Colonic mucosa (tissue), 4 donors: ENCODE measurements at places on chromosomes 2 and 18. TPM values are rescaled to one million over a fixed set of nuclear protein-coding genes. Genes with fewer than 3 reads are reported as not detected.

The ATOH8 gene
- total RNA-seq: 2.5 TPM

The CD28 gene
- total RNA-seq: 1.5 TPM

The GGCX gene
- total RNA-seq: 49.9 TPM

The LRATD1 gene
- total RNA-seq: 200 TPM

The EMX1 gene
- total RNA-seq: 2.0 TPM

The SPP2 gene
- total RNA-seq: not detected

The DAW1 gene
- not detected for total RNA-seq

The ACTG2 gene
- total RNA-seq: 25.4 TPM

The GRHL1 gene
- 1.6 TPM for total RNA-seq

The EVX2 gene
- not detected for total RNA-seq

The SLC16A14 gene
- total RNA-seq: 5.3 TPM

The IL18RAP gene
- 0.69 TPM for total RNA-seq

The CCL20 gene
- total RNA-seq: 11.5 TPM

The SERPINB2 gene
- 0.29 TPM for total RNA-seq

The ARHGAP25 gene
- total RNA-seq: 3.7 TPM

GRCh38 chr2:146916914-146917313, 927.9 kb upstream of the ACVR2A start:
- peaks cover 5% of the 10 kb centered on the region for H3K4me1 ChIP-seq
- H3K36me3 ChIP-seq: no peaks in the 10 kb centered on the region
- no peak overlapping the region for H3K4me3 ChIP-seq
- H3K27me3 ChIP-seq: no peaks in the 10 kb centered on the region

DNA sequence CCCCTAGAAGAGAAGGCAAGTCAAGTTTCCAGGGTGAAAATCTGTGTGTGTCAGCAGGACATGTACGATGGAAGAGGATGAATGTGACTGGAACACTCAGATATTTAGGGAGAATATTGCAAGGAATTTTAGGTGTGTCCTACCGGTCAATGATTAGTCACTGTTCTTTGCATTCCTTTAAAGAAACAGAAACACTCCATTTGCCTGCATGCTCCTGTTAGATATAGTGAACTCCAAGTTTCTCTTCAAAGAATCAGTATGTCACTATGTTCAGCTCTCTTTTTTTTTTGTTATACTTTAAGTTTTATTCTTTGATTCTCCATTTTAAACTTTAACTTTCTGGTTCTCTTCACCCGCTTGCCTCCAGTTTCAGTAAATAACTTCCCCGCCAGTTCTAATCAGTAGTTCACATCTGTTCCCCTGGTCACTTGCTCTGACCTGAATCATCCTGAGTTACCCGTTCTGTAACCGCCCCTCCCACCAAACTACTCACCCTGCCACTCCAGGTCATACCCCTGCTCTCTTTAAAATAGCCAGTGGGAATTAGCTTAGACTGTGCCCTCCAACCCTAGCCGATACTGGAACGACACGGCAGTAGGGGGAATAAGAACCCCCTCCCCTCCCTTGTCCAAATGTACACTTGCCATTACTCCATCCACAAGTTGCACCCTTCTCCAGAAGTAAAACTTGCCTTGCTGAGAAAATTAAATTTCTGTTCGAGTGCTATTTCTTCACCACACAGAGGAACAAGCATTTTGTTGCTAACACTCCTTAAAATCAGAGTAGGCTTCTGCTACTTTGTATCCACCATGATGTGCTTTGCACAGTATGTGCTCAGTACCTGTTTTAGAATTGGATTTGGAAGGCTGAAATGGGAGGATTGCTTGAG, 268.4 kb downstream of the METTL4 start:
- no peaks in the 10 kb centered on the region for H3K4me1 ChIP-seq
- H3K4me3 ChIP-seq: no peak overlapping the region
- H3K27me3 ChIP-seq: no peaks in the 10 kb centered on the region
- H3K36me3 ChIP-seq: no peaks in the 10 kb centered on the region
- no peak overlapping the region for H3K27ac ChIP-seq
- no peak for DNase-seq

DNA sequence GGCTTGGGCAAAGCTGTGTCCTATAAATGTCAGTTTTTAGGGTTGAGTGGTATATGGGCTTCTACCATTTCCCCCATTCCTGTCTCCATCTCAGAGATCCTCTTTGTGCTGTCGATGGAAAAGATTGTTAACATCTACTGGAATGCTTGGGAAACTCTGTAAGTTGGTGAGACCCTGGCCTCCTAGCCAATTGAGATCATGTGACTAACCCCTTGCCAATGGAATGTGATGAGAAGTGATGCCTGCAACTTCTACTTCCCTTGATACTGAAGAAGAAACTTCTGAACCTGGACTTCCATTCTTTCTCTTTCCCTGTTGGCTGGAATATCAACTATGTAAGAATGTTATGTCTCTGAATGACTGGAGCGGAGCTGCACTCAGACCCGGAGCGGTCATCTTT, 14.5 kb downstream of the SLC39A10 start:
- H3K36me3 ChIP-seq: no peaks in the 10 kb centered on the region
- H3K27me3 ChIP-seq: no peaks in the 10 kb centered on the region
- no peak overlapping the region for H3K4me3 ChIP-seq
- H3K27ac ChIP-seq: no peak overlapping the region
- no peak for DNase-seq

DNA sequence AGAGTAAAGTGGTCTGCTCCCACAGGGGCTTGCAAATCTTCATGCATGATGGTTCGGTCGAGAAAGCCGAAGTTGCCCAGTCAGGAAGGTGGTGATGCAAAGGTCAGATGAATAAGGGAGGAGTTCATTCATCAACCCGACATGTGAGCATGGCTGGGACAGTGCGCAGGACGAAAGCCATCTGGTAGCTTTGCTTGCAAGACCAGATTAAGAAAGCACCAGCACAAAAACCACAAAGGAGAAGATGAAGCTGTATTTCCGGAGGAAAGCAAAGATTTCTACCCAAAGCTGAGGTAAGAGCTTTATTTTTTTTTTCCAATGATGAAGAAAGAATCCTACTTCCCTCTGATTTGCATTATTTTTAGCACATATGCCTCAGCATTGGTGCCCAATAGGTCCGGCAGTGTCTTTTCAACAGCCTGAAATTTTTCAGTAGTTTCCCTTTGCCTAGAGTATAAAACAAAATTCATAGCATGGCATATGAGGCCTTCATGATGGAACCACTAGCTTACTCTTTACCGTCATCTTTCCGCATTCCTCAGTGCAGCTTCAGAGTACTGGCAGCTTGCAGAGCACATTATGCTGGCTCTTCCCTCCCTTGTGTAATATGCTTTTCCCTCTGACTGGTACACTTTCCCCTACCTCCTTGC, 112.0 kb upstream of the THOC1 start:
- no peaks in the 10 kb centered on the region for H3K4me1 ChIP-seq
- H3K36me3 ChIP-seq: no peaks in the 10 kb centered on the region
- H3K27me3 ChIP-seq: no peaks in the 10 kb centered on the region
- no peak for DNase-seq

DNA sequence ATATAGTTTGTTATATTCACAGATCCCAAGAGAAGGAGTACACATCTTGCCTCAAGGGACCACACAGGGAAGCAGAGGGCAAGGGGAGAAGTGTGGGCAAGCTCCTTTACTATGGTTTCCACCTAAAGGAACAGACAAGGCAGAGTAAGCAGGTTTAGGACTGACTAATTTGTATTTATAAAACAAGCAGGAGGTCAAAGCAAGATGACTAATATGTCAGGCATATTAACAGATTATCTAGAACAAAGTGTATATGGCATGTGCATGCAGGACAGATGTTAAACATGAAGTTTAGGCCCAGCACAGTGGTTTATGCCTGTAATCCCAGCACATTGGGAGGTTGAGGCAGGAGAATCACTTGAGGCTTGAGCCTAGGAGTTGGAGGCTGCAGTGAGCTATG, 3.7 kb upstream of the LRP2 start:
- no peak for DNase-seq
- no peak overlapping the region for H3K27ac ChIP-seq
- no peaks in the 10 kb centered on the region for H3K36me3 ChIP-seq
- H3K4me3 ChIP-seq: no peak overlapping the region

- H3K27ac ChIP-seq: peak overlapping the region; percentile 60
- peak overlapping the region; percentile 56 for H3K4me3 ChIP-seq
- no peaks in the 10 kb centered on the region for H3K4me1 ChIP-seq
- peak; percentile 33 for DNase-seq
These were observed 1.2 kb downstream of the STON1 start for GRCh38 chr2:48531141-48531648.

DNA sequence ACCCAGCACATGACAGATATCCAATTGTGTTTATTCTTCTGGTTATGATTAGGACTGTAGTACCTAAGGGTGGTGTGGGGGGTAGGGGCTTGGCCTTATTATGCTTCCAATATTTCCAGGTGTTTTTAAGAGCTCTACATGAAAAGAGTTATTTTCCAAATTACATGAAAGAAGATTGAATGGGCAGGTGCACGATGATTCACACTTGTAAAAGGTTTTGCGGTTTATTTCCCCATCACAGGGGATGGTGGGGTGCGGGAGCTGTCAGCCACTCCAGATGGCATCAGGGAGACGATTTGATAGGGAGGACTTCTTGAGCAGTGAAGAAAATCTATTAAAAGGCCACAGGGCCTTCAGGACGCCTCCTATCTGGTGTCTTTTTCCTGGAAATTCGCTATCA, 15.1 kb upstream of the CCBE1 start:
- no peaks in the 10 kb centered on the region for H3K36me3 ChIP-seq
- H3K4me3 ChIP-seq: no peak overlapping the region
- H3K27me3 ChIP-seq: no peaks in the 10 kb centered on the region

- no peaks in the 10 kb centered on the region for H3K4me1 ChIP-seq
- H3K27ac ChIP-seq: no peak overlapping the region
- no peaks in the 10 kb centered on the region for H3K27me3 ChIP-seq
- DNase-seq: no peak
These were observed 6.9 kb upstream of the ADRA2B start for GRCh38 chr2:96123290-96123689.

DNA sequence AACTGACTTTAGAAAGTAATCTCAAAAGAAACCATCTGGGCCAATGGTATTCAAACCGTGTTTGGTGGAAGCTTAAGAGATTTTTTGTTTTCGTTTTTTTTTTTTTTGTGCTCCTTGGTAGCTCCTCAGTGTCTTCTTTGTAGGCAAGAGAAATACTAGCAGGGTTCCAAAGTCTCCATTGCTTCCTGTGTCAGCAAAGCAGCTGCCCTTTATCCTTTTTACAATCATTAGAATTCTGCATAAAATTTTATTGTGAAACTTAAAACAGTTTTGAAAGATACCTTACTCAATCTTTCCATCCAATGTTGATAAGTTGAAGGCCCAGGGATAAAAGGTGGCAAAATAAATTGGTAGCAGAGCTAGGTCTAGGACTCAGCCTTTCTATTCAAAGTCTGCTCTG, 479 bp downstream of the IL1F10 start:
- H3K27ac ChIP-seq: no peak overlapping the region
- no peaks in the 10 kb centered on the region for H3K4me1 ChIP-seq
- H3K27me3 ChIP-seq: no peaks in the 10 kb centered on the region
- H3K36me3 ChIP-seq: no peaks in the 10 kb centered on the region

GRCh38 chr2:88190808-88191721, 20.9 kb downstream of the THNSL2 start:
- H3K36me3 ChIP-seq: no peaks in the 10 kb centered on the region
- peak; percentile 31 for DNase-seq
- no peaks in the 10 kb centered on the region for H3K27me3 ChIP-seq
- H3K4me1 ChIP-seq: no peaks in the 10 kb centered on the region

DNA sequence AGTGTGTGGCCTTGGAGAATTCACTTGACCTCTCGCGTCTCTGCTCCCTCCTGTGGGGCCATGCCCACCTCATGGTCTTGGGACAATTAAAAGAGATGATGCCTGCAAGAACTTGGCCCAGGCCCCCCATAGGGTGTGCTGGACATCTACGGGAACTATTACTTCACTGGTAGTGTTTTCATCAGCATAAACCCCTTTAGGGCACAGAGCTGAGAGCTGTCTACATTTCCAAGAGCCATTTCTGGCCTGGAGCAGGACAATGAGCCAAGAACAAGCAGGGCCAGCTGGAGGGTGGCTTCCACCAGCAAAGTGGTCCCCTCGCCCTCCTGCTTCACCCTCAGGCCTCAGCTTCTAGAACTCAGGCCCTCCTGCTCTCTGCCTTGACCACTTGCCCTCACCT, 232.3 kb downstream of the ZBTB7C start:
- no peak for DNase-seq
- H3K4me1 ChIP-seq: no peaks in the 10 kb centered on the region
- no peak overlapping the region for H3K27ac ChIP-seq
- H3K36me3 ChIP-seq: no peaks in the 10 kb centered on the region
- no peak overlapping the region for H3K4me3 ChIP-seq

DNA sequence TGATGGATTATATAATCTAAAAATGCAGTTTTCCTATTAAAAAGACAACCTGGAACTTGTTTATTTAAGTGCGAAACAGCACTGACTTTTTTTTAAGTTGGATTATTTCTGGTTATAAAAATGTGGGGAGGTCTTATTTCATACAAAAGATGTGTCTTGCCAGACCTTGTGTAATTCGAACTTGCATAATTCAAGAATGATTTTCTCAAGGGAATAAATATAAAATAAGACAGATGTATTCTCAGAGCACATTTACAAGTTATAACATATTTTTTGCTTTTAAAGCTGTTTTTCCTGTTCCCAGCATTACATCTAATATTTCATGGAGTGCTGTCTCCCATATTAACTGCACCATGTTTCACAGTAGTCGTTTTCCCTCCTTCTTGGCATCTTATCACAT, 263.1 kb downstream of the CDH20 start:
- H3K4me3 ChIP-seq: no peak overlapping the region
- H3K36me3 ChIP-seq: no peaks in the 10 kb centered on the region
- H3K4me1 ChIP-seq: no peaks in the 10 kb centered on the region
- no peaks in the 10 kb centered on the region for H3K27me3 ChIP-seq

DNA sequence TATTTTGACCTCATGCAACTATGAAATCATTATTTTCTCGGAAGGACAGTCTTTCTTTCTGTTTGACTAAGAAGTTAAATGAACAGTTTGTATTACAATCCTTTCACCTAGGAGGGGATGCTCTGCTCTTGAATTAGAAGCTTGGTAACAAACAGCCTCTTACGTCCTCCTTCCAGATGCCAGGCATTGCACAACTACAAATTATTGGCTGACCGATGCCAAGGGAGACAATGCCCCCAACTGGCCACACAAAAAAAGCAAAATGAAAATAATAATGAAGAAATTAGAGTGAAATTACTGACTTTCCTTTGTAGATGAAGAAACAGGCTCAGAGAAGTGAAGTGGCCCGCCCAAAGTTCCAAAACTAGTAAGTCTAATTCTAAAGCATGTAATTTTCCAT, 177.9 kb downstream of the CYRIA start:
- no peak for DNase-seq
- H3K4me3 ChIP-seq: no peak overlapping the region
- H3K36me3 ChIP-seq: no peaks in the 10 kb centered on the region

GRCh38 chr2:72028996-72029395, 118.7 kb downstream of the CYP26B1 start:
- H3K4me3 ChIP-seq: no peak overlapping the region
- no peaks in the 10 kb centered on the region for H3K4me1 ChIP-seq
- no peaks in the 10 kb centered on the region for H3K36me3 ChIP-seq
- DNase-seq: peak; percentile 11
- no peaks in the 10 kb centered on the region for H3K27me3 ChIP-seq

DNA sequence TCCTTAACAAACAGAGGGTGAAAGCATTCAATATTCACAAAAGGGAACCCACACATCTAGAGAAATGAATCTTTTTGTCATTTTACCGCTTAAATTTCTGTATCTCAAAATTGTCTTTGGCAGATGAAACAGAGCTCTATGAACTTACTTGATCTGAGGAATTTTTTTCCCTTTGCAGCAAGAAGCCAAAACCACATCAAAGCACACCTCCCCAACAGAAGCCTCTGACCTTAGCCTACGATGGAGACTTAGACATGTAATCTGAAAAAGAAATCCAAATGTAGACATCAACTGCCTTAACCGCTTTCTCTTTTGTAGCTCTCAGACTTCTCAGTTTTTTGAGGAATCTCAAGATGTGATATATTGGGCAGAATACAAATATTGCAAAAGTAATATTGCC, 287.9 kb upstream of the HNMT start:
- H3K4me3 ChIP-seq: no peak overlapping the region
- no peak for DNase-seq
- no peak overlapping the region for H3K27ac ChIP-seq
- H3K4me1 ChIP-seq: no peaks in the 10 kb centered on the region
